Stimulated activated CD8-positive, alpha-beta memory T cell treated with anti-CD3 and anti-CD28 coated beads, Interleukin-7, amount 100 ng/mL, for 1 hour (primary cell): ENCODE measurements at places on chromosomes 7 and 10.

DNA sequence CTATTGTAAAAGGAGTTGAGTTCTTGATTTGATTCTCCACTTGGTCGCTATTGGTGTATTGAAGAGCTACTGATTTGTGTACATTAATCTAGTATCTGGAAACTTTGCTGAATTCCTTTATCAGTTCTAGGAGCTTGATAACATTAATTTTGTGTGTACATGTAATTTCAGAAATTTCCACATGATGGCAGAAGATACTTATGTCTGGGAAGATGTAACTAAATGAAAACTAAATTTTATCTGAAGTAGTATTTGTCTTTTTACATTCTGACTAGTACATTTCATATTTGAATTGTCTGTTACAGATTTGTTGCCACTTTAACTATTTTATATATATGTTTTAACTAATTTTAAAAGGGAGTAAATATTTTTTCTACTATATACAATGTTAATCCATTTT lies 27.6 kb downstream of the SDHAF3 start:
- DNase-seq = no peak

DNA sequence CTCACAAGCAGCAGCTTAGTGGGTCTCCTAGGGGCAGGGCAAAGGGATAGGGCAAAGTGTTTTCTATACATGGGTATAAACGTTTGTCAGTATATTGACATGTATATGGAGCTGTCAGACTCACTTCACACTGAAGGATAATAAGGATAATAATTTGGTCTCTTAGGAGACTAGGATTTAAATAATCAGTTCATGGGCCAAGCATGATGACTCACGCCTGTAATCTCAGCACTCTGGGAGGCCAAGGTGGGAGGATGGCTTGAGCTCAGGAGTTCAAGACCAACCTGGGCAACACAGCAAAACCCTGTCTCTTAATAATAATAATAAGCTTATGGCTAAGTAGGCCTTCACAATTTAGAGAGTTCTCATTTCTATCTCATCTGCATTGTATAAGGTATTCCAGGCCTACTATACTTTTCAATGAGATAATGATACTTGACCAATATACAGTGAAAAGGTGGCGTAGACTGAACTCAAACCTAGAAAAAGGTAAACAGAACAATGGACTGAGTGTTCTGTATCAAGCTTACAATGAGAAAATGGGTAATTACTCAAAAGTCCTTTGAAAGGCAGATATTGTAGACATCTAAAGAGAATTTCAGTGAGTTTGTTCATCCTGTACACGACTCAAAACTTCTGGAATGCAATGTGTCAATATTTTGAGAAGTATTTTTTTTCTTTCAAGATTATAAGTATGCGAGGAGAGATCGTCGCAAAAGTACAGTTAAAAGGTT lies 7.0 kb downstream of the GSAP start:
- DNase-seq = no peak

GRCh38 chr7:43591558-43592180 lies 8.8 kb downstream of the STK17A start:
- no peak for DNase-seq

DNA sequence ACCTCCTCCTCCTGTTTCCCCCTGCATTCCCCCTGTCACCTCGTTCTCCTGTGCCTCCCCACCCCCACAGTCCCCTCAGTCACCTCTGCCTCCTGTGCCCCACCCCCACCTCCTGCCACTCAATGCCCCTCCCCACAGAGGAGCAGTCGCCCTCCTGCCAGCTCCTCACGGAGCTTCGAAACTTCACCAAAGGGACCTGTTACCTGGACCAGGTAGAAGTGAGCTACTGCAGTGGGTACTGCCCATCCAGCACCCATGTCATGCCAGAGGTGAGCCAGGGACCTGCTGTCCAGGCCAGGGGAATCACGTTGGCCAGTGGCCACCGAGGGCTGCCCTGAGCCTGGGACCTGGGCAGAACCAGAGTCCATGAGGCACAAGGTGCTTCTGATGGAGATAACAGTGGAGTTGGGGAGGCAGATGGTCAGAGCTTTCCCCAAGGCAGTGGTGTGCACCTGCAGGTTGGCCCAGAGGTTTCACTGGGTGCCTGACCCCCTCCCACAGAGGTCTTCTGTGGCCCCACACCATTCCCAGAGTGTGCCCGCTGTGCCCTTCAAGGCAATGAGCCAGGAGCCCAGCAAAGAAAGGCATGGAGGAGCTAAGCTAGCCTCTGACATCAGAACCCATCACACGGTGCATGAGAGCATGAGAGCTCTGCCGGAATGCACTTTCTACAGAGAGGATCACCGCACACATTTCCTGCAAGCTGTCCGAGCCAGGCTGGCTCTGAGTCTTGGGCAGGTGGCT lies 7.0 kb upstream of the ZNF862 start:
- no peak for DNase-seq
